Neuronal stem cell (in vitro differentiated cells): ENCODE measurements at places on chromosomes 2 and 18.

GRCh38 chr2:196208915-196209314 lies 37.5 kb upstream of the STK17B start:
- no peak for DNase-seq

GRCh38 chr2:28976584-28976983 lies 4.5 kb upstream of the TOGARAM2 start:
- no peak for DNase-seq

DNA sequence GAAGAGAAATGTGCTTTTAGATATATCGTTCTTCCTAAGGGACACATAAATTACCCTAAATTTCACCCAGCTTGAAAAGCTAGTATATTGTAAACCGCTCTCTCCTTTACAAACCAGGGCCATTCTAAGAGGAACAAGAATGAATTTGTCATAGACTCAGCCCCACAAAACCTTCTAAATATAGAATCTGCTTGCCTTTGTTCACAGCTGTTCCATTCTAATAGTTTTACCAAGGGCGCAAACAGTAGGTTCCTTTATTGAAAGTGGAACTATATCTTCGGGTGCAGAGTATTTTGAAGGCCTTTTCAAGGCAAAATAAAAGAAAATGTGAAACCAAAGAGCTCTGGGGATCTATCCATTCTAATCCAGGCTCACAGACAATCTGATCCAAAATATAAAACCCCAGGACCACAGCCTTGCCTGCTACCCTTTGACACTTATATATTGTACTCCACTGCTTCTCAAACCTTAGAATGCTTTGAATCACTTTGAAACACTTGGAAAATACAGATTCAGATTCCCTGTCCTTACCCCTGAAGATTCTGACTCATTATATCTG lies 316.8 kb downstream of the PAX3 start:
- DNase-seq: no peak

GRCh38 chr18:14026199-14026598 lies 106.0 kb downstream of the ZNF519 start:
- DNase-seq: no peak

GRCh38 chr2:8680822-8681760 lies 765 bp upstream of the ID2 start:
- DNase-seq: peak; percentile 59

GRCh38 chr2:210496512-210496911 lies 20.0 kb upstream of the LANCL1 start:
- no peak for DNase-seq

- no peak for DNase-seq
Observed at GRCh38 chr2:25279091-25279651, 62.6 kb downstream of the DNMT3A start.

- DNase-seq: no peak
Observed at GRCh38 chr18:45958730-45959129, 8.4 kb downstream of the EPG5 start.

DNA sequence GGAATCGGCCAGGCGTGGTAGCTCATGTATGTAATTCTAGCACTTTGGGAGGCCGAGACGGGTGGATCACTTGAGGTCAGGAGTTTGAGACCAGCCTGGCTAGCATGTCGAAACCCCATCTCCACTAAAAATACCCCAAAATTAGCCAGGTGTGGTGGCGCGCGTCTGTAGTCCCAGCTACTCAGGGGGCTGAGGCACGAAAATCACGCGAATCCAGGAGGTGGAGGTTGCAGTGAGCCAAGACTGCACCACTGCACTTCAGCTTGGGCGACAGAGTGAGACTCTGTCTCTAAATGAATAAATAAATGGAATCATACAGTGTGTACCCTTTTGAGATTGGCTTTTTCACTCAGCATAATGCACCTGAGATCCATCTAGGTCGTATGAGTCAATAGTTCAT lies 19.4 kb upstream of the TTC39C start:
- no peak for DNase-seq

GRCh38 chr2:14552818-14553217 lies 79.7 kb upstream of the LRATD1 start:
- no peak for DNase-seq

DNA sequence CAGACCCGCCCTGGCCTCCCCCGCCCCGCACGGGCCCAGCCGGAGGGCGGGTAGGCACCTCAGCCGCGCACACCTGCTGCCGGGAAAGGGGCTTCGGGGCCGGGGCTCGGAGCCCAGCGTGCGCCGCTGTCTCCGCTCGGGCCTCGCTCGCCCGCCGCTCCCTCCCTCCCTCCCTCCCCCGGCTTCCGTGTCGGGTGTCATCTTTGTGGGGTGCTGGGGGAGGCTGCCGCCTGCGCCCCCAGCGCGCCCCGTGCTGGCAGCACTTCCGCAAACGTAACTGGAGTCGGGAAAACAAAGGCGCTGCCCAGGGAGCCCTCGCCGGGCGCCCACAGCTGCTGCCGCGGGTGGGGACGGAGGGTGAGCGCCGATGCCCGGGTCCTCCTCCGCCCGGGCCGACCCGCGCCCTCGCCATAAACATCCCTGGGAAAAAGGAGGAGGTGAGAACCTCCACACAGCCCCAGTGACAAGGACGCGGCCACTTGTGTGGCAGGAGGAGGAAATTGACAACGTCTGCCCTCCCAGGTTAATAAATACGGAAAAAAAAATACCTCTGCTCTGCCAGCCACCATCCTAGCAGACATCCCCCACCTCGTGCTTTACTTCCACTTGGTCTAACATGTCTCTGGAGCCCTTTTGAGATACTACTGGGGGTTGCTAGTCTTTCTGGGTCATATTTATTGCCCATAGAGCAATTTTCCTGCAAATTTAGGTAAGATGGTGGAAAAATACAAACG lies 550 bp downstream of the MFSD6 start:
- DNase-seq: peak; percentile 20

DNA sequence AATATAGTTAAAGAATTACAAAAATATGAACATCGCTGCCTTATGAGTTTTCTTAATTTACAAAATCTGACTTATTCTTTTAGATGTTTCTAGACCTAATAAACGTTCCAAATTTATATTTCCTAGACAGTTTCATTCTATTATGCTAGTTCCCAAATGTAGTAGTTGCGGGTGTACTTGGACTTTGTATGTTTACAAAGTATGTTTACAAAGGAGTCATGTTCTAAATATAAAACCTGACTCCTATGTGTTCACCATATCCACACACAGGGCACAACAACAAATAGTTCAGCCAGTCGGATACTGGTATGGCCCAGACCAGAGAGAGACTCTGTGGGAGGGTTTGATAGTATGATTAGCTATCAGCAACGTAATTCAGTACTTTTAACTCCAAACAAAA lies 230.7 kb downstream of the KCNH7 start:
- no peak for DNase-seq

- DNase-seq: no peak
Observed at GRCh38 chr18:58413667-58414628, 214.9 kb downstream of the ALPK2 start.

DNA sequence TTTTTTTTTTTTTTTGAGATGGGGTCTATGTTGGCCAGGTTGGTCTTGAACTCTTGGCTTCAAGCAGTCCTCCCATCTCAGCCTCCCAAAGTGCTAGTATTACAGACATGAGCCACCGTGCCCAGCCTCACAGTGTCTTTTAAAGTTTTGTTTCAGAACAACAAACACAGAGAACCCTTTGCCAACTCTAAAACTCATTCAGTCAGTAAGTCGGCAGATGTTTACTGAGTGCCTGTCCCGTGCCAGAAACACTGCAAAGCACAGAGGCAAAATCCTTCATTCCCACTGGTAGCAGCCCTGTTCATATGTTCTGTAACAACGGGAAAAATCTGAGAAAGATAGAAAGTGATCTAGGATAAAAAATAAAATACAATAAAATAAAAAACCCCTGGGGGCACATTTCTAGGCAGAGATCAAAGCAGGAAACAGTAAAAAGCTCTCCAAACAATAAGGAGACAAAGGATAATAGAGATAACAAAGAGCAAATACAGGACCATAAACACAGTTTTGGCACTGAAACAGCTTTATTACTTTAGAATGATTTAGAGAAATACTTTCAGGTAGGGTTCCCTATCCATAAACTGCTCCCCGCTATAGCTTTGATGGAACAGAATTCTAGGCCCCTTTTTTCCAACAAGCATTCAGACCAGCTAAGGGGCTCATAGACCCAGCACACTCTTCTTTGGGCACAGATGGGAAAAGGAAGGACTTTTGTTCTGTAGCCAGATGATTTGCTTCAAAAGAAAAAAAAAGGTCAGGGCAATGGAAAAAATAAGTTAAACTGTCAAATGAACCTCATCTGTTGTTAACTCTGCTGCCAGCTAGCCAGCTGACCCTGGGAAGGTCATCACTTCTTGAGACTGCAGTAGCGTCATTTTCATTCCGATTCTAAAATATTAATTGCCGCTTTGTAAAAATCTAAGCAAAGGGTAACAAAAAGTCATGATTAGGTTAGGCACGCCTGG lies 212.3 kb downstream of the CDH20 start:
- DNase-seq: no peak

GRCh38 chr2:212732860-212733259 lies 194.3 kb upstream of the ERBB4 start:
- DNase-seq: no peak

DNA sequence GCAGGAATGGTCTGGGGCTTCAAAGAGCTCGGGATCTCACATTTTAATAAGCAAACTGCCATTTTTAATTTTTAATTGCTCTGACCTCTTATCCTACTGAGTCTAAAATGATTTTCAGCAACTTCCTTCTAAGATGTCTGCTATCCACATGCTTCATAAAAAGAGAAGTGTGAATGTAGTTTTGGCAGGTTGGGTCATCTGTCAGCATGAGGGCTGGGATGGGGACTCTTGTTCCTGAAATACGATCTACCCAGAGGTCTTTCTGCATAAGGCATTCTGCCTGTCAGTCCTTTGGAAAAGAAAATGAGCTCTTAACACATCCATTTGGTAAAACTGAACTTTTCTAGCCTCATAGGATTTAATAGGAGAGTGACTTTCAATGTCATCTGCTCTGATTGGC lies 252.8 kb upstream of the APCDD1 start:
- DNase-seq: no peak

GRCh38 chr2:191051825-191052778 lies 38.1 kb upstream of the STAT1 start:
- DNase-seq: peak; percentile 23

DNA sequence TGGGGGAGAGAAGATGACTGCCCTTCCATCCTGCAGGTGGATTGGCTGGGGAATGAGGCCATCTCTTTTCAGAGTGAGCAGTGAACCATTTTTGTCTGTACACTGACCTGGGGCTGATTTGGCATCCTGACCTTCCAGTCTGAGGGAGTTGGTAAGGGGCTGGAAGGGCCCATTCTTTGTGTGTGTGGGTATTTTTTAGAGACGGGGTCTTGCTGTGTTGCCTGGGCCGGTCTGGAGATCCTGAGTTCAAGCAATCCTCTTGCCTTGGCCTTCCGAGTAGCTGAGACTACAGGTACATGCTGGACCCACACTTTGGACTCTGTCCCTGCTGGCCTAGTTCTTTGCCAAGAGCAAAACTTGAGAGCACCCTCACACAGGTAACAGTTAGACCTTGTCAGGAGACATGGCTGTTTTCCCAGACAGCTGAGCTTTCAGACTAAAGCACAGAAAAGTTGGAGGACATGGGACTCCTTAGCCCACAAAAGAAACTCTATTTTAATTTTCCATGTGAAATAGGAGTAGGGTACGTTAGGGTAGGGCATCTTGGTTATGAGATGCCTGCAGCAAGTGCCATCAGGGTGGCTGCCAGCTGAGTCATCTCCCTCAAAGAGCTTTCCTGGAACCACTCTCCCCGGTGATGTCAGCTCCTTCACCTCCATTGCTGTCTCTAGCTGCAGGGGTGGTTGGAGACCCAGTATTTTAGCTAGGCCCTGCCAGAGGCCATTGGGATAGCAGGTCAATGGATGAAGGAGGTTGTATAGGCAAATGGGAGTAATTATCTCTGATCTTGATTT lies 60.7 kb downstream of the DGKD start:
- DNase-seq: no peak

DNA sequence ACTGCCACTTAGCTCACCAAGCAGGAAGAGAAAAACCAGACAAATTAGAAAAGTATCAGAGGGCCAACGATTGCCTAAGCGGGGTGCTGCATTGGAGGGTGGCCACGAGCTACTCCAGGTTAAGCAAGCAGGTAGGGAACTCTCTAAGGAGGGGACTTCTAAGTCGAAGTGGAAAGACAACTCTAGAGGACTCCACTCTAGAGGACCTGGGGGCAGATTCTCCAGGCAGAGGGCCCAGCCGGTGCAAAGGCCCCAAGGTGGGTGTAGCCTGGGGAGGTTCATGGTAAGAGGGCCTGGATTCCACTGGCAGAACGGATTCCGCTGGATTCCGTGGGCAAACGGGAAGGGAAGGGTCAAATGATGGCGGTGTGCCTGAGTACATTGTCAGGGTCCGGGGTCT lies 12.7 kb downstream of the FBLN7 start:
- DNase-seq: no peak

DNA sequence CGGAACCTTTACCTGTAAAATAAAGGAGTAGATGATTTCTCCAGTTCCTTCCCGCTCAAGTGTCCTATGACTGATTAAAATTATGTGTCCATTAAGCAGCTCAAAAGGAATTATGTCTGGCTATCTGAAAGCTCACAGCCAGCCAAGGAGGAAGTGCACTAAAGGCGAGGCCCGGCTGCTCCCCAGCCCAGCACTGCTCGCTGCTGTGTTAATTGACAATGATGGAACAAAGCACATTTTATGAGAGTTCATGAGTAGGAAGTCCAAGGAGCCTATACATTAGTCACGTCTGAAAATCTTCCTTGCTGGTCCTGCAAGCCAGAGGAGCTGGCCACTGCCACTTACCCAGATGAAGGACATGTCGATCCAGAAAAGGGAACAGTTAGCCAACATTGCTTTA lies 14.3 kb downstream of the TTC32 start:
- DNase-seq: no peak

DNA sequence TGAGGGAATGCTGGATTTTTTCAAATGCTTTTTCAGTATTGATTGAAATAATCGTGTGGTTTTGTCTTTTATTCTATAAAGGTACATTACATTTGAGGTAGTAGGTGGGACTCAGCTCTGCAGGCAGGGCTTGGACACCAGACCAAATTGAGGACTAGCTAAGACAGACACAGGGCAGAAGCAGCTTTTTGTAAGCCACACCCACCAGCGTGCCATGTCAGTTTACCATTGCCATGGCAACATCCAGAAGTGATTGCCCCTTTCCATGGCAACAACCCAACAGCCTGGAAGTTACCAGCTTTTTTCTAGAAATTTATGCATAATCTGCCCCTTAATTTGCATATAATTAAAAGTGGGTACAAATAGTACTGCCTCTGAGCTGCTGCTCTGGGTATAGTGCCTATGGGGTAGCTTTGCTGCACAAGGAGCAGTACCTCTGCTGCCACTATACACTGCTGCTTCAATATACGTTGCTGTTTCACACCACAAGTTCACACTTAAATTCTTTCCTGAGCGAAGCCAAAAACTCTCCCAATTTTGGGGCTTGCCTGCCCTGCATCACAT lies 23.6 kb upstream of the VWA3B start:
- peak; percentile 12 for DNase-seq

DNA sequence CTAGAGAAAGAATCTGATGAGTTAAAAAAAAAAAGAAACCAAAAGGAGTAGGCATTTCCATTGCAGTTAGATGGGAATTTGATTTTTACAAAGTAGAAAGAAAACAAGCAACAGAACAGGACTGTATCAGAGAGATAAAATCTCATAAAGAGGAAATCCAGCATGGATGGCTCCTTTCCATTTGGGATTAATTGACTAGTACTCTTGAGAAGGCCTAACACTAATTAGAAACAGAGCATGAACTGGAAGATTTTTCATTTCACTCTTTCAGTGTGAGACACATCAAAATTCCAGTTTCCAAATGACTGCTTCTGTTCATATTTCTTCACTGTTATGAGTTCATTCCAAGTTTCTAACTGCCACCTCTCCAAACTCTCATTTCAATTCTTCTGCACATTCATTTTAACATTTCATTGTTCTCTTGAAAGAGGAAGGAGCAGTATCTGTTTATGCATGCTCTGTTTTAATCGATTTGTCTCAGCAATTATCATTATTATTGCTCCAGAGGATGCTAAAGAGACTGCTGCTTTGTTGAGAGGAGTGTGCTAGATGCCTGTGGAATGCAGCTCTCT lies 108.8 kb upstream of the PIEZO2 start:
- DNase-seq: no peak
